Activated T-cell treated with anti-CD3 and anti-CD28 coated beads, Interleukin-2, amount 50 U/mL, for 48 hours (primary cell): ENCODE measurements at places on chromosomes 4 and X.
A peak's percentile ranks its signal among the peaks of the same experiment; 100 is the strongest.

- no peak for DNase-seq
These were observed 14.2 kb downstream of the IQCM start for GRCh38 chr4:149801416-149801815.

DNA sequence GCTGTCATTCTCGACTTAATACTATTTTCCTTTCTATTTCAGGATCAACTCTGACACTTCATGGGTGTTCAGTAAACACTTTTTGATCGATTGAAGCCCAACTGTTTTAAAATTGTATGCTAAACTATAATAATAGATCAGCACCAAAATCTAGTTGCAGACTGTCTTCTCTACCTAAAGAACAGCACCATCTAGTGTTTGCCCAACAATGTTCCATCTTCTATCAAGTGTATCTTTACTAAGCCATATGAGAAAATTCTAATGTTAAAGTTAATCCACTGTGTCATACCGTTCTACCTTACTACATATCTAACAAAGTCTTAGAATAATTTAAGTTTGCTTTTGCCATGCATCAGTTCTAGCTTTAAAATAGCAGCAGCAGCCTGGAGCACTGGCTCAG is 113.0 kb upstream of the PRDX4 start:
- no peak for DNase-seq

DNA sequence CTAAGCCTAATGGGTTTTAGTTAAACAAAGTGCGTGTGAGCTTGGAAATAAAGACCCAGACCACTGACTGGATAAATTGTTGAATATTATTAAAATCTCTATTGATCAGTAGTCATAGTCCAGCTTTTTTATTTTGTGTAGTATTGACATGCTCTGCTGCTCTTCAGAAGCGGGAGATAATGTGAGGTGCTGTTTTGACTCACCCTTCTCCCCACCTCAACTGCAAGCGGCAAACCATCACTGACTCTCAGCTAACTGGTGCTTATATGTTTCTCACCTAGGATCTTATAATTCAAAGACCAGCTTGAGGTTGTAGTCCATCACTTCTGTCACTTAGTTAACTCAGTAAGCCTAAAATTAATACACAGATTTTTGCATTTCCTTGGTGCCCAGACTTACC is 72.2 kb downstream of the COMMD8 start:
- no peak for DNase-seq

- DNase-seq = no peak
These were observed 238.4 kb upstream of the PRKX start for GRCh38 chrX:3951859-3952258.

- DNase-seq = no peak
These were observed 32.0 kb upstream of the RPS3A start for GRCh38 chr4:151067316-151067970.

- no peak for DNase-seq
These were observed 53.1 kb downstream of the IGSF1 start for GRCh38 chrX:131235768-131236545.

DNA sequence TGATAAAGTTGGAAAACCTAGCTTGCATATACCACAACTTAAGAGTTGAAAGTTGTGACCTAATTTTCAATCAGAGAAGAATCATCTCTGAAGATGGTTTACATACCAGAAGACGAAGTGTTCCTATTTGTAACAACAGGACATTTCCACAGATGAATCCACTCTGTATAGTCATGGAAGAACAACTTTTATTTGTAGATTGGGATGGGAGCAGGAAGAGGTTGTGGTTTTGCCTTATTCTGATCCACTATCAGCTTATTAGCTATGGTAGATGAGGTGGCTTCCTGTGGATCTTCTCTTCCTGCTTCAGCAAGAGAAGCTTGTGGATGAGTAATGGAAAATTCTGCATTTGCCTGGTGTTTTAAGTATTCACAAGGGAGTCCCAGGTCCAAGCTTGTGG is 18.6 kb upstream of the SUPT20HL1 start:
- no peak for DNase-seq

- DNase-seq = no peak
These were observed 87.7 kb downstream of the SLC4A4 start for GRCh38 chr4:71426381-71427042.

DNA sequence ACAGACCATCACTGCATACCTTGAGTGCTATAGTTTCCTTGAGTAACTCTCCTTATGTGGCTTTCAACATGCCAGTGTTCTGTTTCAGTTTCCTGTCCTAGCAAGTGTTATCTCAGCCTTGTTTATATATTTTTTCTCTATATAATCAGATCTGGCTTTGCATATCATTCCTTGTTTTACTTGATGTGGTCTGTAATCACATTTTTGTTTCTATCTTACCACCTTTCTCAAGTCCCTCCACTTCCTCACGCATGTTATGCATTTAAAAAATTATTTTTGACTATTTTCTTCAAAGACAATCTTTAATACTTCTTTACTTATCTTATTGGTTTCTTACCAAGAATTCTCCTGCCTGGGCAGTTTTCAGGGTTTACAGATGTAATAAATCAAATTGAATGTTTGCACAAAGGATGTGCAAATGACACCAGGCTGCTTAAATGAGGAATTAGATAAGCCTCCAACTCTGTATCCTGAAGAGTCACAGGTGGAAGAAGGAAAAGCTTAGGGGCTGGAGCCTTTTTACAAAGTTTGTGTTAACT is 351.2 kb downstream of the BMPR1B start:
- no peak for DNase-seq

GRCh38 chr4:128337863-128338262 is 50.2 kb upstream of the PGRMC2 start:
- DNase-seq = no peak

DNA sequence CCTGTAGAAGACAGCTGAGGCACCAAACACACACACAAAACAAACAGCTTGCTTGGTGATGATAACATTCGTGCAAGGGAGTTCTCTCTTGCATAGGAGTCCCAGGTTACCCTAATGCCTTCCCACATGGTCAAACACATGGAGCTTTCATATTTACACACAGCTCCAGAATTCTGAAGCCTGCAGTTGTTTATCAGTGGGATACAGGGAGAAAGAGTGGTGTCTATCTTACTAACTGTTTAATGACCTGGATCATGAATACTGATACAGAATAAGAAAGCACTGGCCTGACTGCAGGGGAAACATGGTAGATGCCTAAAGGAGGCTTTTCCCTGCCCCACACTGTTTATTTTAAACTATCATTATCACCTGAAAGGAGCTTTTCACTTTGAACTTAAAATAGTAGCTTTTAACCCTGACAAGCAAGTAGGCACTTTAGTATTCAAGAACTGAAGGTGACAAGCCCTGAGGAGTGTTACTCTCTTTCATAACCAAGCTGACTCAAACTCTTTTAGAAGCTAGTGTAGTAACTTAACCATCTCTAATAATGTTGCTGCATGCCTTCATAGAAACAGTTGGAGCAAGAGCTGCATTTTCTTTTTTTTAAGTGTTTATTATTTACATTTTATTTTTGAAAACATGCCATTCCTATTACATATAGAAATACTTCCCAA is 15.6 kb downstream of the TET2 start:
- no peak for DNase-seq

DNA sequence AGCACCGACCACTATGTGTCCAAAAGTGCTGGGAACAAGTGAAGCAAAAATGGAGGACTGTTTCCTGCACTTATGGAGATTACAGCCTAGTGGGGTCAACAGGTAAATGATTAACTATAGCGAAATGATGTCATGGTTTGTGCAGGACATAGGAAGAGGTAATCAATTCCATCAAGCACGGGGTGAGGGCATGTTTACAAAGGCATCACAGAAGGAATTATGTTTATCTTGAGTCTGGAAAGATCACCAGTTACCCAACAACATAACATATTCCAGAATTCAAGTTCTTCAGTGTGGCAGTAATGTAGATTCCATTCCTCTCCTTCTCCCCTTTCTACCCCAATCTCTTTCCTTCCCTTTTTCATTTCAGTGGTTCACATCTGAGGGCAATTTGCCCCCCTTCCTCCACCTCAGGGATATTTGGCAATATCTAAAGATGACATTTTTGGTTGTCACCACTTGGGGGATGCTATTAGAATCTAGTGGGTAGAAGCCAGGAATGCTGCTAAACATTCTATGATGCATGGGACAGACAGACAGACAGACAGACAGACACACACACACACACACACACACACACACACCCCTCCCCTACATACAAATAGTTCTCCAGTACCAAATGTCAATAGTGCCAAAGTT is 24.1 kb downstream of the FAM47E start:
- DNase-seq = no peak

DNA sequence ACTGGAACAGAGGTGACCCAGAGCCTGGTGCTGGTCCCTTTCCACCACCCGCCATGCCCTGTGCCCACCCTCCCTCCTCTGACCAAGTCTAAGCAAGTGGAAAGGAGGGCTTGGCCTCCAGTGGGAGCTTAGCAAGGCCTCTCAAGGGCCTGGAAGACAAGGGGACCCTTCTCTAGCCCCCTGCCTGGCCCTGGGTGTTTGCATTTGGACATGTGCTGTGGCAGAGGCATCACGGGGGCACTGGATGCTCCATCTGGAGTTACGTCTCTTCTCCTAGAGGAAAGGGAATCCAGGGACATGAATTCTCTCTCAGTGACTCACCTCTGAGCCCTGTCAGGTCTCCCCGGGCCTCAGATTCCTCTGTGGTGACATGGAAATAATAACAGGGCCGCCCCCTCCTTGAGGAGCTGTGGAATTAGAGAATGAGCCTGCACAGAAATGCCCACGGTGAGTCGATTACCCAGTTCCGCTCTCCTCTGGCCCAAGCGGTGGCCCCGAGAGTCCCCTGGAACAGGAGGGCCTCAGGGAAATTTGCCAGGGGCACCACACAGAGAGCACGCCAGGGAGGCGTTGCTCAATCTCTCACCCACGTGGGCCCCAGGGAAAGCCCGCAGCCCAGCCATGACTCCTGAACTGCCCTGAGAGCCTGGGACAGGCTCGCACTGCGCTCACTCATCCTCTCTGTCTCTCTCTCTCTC is 189.6 kb downstream of the BCOR start:
- no peak for DNase-seq

DNA sequence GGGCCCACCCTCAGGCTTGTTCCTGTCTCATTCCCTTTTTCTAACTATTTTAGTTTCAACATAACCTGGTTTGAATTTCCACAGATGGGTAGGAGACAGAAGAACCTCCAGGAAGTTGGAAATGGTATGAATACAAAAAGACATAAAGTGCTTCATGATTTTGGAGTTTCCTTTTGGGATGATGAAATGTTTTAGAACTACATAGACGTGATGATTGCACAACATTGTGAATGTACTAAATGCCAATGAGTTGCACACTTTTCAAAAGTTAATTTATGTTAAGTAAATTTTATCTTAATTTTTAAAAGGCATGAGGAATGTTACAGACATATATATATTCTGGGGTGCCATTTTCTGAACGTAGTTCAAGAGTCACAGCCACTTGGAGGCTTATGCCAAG is 41.1 kb upstream of the IBSP start:
- no peak for DNase-seq

DNA sequence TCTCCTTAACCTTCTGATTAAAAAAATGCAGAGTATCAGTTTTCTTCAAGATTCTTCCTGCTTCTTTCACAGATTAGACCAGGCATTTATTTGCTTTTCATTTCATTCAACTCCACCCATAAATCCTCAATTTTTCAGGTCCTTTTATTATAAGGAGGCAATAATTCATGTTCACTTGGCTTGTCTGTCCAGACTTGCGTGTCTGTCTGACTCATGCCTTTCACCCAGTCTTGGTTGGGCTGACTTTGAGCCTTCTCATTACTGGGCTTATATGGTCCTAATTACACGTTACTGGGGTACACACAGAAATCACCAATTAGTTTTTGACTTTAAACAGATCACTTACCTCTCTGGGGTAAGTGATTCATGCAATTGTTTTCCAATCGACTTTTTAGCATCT is 48.8 kb upstream of the GALNT7 start:
- no peak for DNase-seq

DNA sequence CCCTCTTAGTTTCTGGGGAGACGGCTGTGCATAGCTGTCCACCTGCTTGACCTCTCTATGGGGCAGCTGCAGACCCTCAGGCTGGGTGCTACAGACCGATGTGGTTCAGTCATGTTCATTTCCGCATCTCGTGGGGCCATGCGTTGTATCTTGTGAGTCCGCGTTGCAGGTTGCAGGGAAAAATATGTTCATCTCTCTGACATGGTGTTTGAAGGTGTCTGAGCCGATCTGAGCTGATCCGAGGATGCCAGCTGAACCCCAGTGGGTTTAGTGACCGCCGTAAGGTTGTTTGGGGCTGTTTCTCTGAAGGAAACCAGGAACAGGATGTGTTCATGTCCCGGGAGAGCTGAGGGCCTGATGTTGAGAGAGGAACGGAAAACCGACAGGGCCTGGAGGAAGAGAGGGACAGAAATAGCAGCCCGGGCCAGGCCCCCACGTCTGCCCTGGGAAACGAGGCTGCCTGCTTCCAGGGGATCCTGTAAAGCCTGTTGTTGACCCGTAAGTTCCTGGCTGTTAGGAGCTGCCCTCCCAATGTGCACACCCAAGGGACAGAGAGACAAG is 9.8 kb upstream of the P2RY8 start:
- peak; percentile 13 for DNase-seq

- DNase-seq = no peak
These were observed 104.7 kb downstream of the RASL11B start for GRCh38 chr4:52966781-52967180.

DNA sequence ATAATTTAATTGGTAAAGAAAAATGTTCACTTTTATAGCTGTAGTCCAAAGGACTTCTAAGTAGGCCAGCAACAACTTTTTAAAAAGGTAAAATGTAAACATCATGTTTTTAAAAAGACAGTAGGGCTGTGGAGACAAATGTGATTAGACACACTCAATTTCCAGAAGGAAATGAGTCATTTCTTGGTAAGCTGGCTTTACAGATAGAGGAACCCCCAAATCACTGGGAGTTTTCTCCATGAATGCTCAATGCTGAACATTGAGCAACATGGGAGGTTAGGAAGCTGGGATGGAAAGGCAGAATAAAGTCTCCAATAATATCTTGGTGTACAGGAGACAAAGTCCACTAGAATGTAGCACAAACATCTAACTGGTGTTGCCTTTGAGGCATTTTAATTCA is 121.3 kb downstream of the NWD2 start:
- DNase-seq = no peak

GRCh38 chr4:184907216-184907615 is 81.4 kb upstream of the ACSL1 start:
- DNase-seq = no peak

GRCh38 chr4:41620594-41621256 is 82.8 kb downstream of the LIMCH1 start:
- no peak for DNase-seq

DNA sequence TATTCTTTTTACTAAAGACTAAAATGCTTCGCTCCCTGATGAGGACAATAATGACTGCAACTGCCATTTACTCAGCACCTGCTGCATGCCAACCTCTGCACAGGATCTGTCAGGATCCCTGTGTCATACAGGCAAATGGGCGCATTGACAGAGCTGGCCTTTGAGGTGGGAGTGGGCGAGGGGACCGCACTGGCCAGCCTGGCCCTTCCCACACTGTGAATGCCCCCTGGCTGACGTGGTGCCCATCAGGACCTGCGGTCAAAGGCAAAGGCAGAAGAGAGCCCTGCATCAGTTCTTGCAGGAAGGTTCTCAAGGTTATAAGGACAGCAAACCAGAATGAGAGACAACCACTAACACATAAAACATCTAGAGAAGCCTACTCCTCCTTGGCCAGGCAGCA is 67.9 kb downstream of the HAUS3 start:
- no peak for DNase-seq
